ENCODE measurements at places on chromosomes 7 and 10.

DNA sequence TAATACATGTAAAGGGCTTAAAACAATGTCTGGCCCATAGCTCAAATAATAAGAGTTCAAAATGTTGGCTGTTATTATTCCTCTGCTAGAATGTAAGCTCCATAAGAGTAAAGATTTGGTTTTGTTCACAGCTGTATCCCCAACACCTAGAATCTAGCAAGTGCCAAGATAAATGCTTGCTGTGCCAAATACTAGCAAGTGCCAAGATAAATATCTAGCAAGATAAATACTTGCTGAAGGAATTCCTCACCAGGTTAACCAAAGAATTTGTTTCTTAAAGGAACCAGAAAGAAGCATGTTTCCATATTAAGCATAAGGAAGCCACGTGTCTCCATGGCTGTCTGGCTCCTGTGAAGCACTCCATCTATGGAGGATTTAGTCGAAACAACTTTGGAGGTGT is 235.2 kb upstream of the SP4 start:
- no peak for DNase-seq

- DNase-seq, result no peak
Measured at GRCh38 chr10:132676193-132676891, 109.6 kb downstream of the NKX6-2 start.

DNA sequence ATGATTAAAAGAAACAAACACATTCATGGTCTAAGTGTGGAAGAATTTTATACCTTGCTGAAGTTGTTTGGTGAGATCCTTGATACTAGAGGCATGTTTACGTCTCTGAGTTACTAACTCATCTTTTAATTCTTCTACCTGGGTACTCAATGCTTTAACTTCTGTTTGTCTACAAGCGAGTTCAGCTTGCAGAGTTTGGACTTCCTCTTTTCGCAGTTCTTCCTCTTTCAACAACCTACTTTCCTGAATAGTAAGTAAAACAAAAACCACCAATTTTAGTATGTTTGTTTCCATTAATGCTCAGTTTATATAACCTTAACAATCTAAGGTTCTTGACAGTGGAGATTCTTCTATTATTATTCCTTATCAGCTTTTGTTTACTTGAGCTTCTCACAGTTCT is 42.9 kb downstream of the CCDC186 start:
- DNase-seq, result no peak

- no peak for DNase-seq
Measured at GRCh38 chr10:100567249-100567648, 31.5 kb downstream of the HIF1AN start.

DNA sequence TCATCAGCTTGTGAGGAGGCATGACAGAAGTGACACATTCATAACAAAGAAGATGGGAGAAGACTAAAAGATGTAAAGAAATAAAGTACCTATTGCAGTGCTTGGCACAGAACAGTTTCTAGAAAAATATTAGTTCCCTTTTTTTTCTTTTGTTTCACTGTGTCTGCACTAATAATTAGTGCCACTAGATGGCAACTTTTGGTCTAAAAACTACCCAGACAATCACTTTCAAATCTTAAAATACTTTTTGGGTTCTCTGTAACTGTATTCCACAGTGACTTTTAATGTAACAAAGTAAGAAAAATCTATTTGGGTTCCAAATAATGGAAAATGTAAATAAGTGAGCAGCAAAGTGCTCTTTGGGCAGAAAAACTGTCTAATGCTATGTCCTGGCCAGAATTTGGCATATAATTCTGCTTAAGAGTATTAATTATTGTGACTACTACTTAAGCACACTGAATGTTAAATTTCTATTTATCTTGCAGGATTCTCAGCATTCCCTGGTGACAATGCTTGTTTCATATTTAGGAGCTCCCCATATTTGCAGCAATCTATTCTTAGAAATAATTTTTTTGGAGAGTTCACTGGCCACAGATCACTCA is 134.8 kb upstream of the KIF5B start:
- no peak for DNase-seq

- no peak for DNase-seq
Measured at GRCh38 chr10:103595933-103596726, 102.6 kb downstream of the NEURL1 start.
